ENCODE measurements at places on chromosomes 1 and 21.
A peak's percentile ranks its signal among the peaks of the same experiment; 100 is the strongest.

DNA sequence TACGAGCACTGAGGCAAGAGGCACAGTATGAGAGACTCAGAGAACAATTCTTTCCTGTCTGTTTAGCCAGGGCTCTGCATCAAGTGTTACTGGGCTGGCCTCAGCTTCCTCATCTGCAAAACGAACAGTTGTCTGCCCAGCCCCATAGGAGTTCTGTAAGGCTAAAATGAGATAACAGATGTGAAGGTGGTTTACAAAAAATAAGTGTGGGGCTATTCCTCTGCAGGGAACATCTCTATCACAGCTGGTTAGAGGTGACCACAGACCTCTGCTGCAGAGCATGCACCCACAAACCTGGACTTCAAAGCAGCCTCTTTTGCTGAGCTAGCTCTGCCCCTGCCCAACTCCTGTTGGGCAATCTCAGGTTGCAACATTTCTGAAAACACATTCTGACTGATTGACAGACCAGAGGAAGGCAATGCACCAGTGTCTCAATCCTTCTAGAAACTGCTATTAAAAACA, 10.5 kb upstream of the OLIG1 start:
- DNase-seq, result peak; percentile 96

DNA sequence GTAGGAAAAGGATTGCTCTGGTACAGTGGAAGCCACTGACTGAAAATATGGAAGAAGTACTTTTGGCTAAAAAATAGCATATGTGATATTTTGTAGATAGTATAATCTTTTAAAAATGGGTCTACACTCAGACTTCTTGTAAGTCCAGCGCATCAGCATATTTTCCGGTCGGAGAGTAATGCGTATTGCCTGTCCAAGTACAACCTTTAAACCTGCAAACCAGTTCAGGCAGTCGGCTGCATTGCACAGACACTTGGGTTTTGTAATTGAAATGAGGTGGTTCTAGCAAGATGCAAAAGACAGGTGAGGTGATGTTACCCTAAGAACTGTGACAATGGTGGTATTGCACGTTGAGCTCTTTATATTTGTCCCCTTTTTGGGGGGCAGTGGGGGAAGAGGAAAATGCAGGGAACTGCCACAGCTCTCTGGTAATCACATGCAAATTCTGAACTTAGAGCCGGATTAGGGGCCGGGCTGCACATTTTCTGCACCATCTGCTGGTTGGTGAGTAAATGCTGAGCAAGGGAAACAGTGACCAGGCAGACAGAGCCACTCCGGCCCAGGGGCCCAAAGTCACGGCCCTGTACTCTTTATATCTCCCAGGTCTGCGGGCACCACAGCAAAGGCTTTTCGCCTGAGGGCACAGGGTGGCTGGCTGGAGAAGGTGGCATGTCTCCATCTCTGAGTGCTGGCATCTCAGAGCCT, 2.3 kb downstream of the GPR137B start:
- DNase-seq, result no peak

DNA sequence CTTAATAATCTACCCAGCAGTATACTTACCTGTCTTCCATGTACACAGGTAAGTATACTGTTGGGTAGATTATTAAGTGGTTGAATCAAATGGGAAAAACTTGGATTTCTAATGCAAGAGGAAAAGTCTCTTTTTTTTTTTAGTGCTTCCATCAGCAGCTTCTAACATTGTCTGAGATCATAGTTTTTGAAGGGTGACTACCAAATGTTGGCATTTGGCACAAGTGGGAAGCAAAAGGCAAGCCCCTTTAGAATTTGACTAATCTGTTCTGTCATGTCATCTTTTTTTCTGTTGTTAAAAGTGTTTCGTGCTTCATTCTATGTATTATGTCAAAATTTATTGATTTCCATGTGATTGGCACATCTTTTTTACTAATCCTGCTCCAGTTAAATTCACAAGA, 547 bp downstream of the FMO1 start:
- DNase-seq, result no peak

DNA sequence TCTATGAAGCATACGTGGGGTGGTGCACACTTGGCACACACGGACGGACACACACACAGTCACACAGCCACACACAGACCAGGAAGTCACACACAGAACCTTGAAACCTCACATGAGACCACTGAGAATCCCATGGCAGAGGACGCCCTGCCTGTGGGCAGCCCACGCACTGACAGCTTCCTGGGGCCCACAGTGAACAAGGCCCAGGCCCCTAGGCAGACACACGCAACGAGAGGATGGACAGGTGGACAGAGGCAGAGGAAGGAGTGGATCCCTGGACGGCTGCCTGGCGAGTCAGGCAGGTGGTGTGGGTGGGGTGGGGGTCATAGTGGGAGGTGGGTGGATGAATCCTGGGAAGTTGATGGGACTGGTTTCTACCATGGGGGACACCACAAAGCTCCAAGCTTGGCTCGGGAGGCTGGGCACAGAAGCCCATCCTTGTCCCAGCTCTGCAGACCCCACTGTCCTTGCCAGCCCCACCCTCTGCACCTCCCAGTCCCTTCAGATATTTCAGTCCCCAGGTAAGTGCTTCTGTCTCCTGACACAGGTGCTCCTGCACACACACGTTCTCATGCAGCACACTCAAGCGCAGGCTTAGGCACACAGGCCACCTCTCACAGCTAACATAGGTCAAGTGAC, 49.1 kb downstream of the WNT9A start:
- no peak for DNase-seq

DNA sequence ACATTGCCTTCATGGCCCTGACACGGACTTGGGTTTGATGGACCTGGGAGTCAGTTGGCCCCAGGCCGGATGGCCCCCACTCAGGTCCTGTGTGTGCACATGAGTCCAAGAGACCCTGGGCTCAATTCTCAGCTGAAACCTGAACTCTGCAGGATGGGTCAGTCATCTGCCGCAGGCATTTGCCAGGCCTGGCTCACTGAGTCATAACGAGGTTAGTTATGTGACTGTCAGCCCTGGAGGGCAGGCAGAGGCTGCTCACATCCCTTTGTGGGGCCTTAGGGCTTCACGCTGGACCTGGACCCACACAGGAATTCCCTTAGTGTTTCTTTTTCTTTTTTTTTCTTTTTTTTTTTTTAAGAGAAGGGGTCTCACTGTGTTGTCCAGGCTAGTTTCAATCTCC, 46.5 kb downstream of the PSMG1 start:
- DNase-seq, result no peak

DNA sequence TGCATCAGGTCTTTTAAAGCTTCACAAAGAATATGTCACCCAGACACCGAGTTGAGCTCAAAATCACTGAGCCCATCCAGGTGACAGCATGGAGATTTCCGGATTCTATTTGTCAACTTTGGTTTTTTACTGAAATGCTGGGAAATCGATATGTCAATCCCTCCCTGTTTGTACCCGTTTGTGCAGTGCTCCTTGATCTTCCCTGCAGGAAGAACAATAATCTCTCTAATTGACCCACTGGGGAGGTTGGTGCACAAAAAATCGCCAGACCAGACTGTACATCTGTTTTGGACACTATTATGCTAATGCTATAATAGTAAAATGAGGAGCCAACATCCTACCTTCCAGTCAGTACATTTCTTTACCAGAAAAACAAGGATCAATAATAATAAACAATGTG, 1.8 kb downstream of the BARHL2 start:
- DNase-seq, result no peak

DNA sequence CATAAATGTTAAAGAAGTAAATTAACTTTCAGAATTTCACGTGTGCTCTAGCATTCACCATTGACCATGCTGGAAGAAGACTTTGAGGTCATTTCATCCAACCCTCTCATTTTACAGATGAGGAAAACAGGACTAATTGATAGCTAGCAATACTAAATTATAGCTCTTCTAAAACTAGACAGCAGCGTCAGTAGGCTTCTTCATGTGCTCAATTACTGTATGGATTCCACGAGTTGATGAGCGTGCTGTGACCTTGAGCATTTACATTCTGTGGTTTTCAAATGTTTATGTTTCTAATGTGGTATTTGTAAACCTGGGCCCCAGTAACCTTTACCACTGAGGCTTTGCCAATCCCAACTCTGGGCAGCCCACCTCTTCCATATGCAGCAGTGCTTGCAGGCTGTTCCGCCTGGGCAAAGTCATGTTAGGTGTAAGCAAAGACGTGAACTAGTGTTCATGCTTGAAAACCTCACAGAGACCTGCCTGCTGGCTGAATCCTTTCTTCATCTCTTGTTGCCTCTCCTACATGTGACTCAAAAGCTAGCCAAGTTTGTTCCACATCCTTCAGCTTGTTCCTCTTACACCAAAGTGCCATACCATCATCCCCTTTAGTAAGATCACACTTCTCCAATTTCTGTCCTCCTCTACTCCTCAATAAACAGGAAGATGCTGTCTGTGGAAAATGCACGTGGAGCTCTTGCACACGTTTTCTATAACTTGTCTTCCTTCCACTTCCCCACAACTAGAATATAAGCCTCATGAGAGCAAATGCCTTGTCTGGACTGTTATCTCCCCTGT, 17.2 kb downstream of the KCNJ15 start:
- DNase-seq, result peak; percentile 95

DNA sequence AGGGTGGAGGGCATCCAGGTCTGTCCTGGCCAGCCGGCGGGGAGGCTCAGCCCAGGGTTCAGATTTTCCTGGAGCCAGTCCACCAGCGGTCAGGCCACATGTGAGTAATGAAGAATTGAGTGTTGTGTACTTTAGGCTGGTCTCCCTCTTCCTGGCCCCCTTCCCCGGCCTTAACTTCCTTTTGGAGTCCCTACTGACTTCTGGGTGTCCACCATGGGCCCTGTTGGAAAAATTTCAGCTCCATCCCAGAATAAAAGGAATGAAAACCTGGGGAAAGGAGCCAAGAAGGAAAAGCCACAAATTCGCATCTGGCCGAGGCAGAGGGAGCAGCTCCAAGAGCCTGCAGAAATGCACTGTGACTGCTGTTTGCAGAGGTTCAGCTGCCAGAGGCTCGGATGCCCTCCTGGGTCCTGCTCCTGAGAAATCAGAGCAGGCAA, 35.5 kb upstream of the HHAT start:
- no peak for DNase-seq

GRCh38 chr21:42223826-42224575, 5.1 kb downstream of the ABCG1 start:
- DNase-seq, result no peak

GRCh38 chr1:100539836-100540536, 2.0 kb downstream of the GPR88 start:
- DNase-seq, result peak; percentile 36

- no peak for DNase-seq
Observed at GRCh38 chr1:156948708-156949107, 28.3 kb downstream of the LRRC71 start.

GRCh38 chr21:46648539-46648938, 13.1 kb downstream of the PRMT2 start:
- DNase-seq, result no peak

DNA sequence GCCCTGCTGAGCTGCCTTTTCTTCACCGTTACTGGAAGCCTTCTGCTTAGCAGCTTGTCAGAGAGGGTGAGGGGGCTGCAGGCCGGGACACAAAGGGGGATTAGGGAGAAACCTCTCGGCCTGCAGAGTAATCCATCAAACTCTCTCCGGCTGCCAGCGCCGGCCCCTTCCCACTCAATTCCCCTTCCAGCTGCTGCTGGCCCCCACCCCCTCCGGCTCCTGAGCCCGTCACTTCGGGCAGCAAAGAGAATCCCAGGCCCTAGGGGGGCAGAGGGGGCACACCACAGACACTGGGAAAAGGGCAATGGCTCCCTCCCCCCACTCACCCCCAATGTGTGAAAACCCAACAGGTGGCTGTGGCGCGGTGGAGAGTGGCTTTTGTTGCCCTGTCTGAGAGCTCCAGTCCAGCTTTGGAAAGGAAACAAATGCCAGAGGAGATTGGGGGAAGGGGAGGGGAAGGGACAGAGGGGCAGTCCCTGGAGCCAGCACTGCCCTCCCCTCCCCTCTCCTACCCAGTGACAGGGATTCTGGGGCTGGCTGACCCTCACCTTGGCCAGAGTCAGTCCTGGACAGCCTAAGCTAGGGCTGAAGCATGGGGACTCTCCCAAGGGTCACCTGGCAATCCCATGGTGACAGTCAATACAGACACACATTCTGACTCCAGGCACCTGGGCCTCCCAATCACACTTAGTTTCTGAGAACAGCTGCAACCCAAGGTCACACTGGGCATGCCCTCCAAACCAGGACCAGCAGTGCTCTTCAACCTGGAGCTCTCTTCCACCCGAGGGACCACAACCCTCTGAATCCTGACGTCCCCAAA, 9.5 kb downstream of the SLC45A3 start:
- DNase-seq, result no peak

DNA sequence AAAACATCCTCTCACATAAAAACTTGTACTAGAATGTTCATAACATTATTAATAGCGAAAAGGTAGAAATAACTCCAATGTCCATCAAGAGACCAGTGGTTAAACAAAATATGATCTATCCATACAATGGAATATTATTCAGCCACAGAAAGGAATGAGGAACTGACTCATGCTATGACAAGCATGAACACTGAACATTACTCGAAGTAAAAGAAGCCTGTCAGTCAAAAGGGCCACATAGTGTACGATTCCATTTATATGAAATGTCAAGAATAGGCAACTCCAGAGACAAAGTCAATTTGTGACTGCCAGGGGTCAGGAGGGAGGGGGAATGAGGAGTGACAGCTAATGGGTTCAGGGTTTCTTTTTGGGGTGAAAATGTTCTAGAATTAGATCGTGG, 2.3 kb downstream of the VPS26C start:
- DNase-seq, result peak; percentile 54

DNA sequence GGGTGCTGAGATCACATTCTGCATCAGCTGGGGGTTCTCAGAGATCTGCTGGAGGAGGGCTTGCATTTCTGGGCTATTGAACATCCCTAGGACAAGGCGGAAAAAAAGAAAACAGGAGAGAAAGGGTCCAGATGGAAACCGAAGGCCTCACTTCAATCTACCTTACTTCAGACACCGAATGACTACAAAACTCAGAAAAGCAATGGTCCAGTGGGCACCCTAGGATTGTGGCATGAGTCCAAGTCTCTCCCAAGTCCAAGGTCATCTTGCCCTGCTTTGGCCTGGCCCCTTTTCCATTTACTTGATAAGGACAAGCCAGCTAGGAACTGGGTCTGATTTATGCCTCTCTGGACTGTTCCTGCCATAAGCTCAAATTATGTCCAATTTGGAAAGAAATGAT, 10.8 kb downstream of the UBQLN4 start:
- DNase-seq, result no peak

DNA sequence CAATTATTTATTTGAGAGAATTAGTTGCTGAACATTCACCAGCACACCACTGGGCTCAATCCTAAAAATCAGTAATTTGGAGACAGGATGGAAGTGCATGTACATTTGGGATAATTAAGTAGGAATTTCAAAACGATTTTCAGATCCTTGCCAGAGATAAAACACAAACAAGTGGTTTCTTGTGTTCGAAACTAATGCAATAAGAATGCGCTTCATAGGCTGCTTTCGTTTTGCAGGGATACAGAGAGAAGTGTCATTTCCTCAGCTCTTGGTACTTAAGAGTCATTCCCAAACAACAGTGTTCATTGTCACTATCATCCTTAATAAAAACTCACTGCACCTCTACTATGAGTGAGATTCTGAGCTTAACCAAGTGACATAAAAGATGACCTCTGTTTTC, 20.6 kb upstream of the USP24 start:
- DNase-seq, result no peak

DNA sequence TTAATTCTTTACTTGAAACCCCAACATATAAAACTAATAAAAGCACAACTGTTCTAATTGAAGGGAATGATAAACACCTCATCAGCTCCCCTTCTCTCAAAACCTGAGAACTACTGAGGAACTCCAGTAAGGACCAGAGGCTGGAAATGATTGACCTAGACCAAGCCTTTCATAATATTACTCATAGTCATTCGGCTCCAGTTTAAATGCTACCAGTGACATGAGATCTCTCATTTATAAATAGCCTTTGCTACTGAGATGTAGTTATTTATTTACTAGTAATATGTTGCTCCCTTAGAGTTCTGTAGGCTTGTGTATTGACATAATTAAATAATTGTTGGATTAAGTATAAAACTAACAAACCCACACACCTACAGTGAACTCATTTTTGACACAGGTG, 209.8 kb upstream of the PRMT6 start:
- DNase-seq, result no peak
